Activated T-cell treated with anti-CD3 and anti-CD28 coated beads for 48 hours (primary cell): ENCODE measurements at places on chromosomes 3 and 15.

DNA sequence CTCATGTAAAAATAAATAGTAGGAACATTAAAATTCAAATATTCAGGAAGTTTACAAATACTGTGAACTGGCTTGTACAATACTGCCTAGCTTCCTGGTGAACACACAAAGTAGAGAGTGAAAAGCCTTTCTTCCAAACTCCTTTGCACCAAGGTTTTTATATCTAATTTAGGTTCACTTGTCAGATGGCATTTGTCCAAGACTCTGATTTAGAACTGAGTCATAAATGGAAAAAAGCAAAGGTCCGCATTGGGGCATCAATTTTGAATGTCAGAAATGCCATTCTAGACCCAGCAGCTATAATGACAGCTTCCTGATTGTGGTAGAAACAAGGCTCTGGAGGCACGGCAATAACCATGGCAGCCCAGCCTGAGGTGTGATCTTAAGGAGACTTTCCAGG is 160.7 kb downstream of the PDE8A start:
- no peak for DNase-seq

DNA sequence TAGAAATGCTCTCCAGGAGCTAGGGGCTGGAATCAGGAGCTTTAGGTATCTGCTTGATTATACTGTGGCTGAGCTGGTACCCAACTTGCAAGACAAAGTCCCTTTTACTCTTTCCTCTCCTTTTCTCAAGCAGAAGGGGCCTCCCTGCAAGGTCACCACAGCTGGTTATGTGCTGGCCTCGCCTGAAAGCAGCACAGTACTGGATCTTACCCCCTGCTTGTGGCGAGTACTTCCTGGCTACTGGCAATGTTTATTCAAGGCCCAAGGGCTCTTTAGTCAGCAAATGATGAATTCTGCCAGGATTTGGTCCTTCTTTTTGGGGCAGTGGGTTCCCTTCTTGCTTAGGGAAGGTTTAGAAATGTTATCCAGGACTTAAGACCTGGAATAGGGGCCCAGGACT is 234.6 kb downstream of the RAP2B start:
- DNase-seq = no peak

DNA sequence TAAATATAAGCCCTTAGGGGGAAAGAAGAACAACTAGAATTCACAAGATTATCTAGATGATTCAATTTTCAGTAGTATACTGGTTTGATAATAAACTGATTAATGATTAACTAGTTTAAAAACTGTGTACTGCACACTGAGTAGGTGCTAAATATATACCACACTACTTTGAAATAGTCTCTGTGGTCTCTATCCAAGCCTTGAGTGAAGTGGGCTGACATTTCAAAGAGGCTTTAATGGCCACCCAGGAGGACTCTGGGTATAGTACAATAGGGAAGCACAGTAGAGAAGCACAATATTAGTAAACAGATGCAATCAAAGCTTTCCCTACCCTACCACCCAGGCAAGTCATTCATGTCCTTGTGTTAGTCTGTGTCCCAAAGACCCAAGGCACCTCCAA is 46.7 kb downstream of the FILIP1L start:
- no peak for DNase-seq

GRCh38 chr15:100836501-100836900 is 43.1 kb upstream of the ALDH1A3 start:
- DNase-seq = no peak

- DNase-seq = no peak
These were observed 7.4 kb downstream of the RBSN start for GRCh38 chr3:15091575-15091974.

- DNase-seq = no peak
These were observed 128.7 kb downstream of the PGPEP1L start for GRCh38 chr15:98878862-98879261.

DNA sequence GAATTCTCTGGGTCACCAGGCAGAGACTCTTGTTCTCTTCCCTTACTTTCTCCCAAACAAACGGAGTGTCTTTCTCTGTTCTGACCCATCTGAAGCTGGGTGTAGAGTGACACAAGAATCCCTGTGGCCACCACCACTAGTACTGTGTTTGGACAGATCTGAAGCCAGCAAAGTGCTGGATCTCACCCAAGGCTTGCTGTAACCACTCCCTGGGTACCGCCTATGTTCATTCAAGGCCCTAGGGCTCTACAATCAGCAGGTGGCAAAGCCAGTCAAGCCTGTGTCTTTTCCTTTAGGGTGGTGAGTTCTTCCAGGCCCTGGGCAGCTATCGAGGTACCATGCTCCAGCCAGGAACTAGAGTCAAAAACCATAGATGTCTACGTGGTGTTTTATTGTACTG is 149.2 kb upstream of the CTNNB1 start:
- DNase-seq = no peak
